ENCODE measurements at places on chromosomes 12 and 14. TPM values are rescaled to one million over a fixed set of nuclear protein-coding genes. Genes with fewer than 3 reads are reported as not detected.
A peak's percentile ranks its signal among the peaks of the same experiment; 100 is the strongest.

- DNase-seq: peak; percentile 33
- peaks cover 47% of the 10 kb centered on the region for H3K27me3 ChIP-seq
- peaks cover 15% of the 10 kb centered on the region for H3K4me1 ChIP-seq
- H3K4me3 ChIP-seq: peak overlapping the region; percentile 49
- no peak overlapping the region for H3K27ac ChIP-seq
- H3K36me3 ChIP-seq: no peaks in the 10 kb centered on the region
Observed at GRCh38 chr14:38208618-38209562, 1.2 kb downstream of the SSTR1 start.

- H3K27me3 ChIP-seq: no peaks in the 10 kb centered on the region
- peak overlapping the region; percentile 38 for H3K27ac ChIP-seq
- H3K36me3 ChIP-seq: no peaks in the 10 kb centered on the region
- DNase-seq: peak; percentile 67
- peaks cover 22% of the 10 kb centered on the region for H3K4me1 ChIP-seq
Observed at GRCh38 chr12:6052940-6053329, 71.5 kb downstream of the VWF start.

Gene NPC2
- total RNA-seq: 134 TPM

Gene CLEC6A
- not detected for total RNA-seq

GRCh38 chr14:66636240-66636639 is 128.3 kb downstream of the GPHN start:
- H3K36me3 ChIP-seq: no peaks in the 10 kb centered on the region
- H3K4me1 ChIP-seq: no peaks in the 10 kb centered on the region
- no peak for DNase-seq

- no peaks in the 10 kb centered on the region for H3K36me3 ChIP-seq
- H3K4me1 ChIP-seq: peaks cover 14% of the 10 kb centered on the region
- peak overlapping the region; percentile 68 for H3K27ac ChIP-seq
- peak; percentile 23 for DNase-seq
- no peak overlapping the region for H3K4me3 ChIP-seq
- no peaks in the 10 kb centered on the region for H3K27me3 ChIP-seq
Observed at GRCh38 chr12:99131751-99132199, 486.7 kb downstream of the APAF1 start.

GRCh38 chr14:89524990-89525667 is 108.1 kb upstream of the FOXN3 start:
- no peak overlapping the region for H3K4me3 ChIP-seq
- no peaks in the 10 kb centered on the region for H3K27me3 ChIP-seq
- H3K36me3 ChIP-seq: no peaks in the 10 kb centered on the region
- H3K4me1 ChIP-seq: no peaks in the 10 kb centered on the region
- no peak for DNase-seq

DNA sequence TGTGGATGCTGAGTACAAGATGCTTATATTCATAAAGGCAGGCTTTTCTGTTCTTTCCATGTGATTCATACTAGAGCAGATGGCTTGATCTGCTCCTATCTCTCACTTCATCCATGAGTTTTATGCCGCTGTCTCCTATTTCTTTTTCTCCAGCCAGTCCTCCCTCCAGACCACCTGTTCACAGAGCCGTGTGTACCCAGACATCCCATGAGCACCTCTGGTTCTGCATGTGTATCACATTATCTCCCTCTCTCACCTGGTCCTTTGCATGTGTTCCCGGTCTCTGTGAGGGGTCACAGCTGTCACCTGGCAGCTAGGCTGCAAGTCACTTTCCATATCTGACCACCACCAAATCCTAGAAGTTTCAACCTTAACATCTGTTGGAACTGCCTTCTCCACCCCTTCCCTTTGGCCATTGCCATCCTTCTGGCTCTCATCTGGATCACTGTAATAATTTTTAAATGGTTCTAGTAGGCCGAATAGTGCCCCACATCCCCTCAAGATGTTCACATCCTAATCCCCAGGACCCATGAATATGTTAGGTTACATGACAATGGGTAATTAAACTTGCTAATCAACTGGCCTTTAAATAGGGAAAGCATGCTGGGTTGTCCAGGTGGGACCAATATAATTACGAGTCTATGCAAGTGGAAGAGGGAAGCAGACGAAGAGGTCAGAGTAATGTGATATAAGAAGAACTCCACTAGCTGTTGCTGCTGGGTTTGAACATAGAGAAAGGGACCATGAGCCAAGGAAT is 168.1 kb downstream of the SNAPC1 start:
- peaks cover 31% of the 10 kb centered on the region for H3K4me1 ChIP-seq
- H3K4me3 ChIP-seq: no peak overlapping the region
- H3K27me3 ChIP-seq: no peaks in the 10 kb centered on the region
- DNase-seq: no peak
- no peak overlapping the region for H3K27ac ChIP-seq

DNA sequence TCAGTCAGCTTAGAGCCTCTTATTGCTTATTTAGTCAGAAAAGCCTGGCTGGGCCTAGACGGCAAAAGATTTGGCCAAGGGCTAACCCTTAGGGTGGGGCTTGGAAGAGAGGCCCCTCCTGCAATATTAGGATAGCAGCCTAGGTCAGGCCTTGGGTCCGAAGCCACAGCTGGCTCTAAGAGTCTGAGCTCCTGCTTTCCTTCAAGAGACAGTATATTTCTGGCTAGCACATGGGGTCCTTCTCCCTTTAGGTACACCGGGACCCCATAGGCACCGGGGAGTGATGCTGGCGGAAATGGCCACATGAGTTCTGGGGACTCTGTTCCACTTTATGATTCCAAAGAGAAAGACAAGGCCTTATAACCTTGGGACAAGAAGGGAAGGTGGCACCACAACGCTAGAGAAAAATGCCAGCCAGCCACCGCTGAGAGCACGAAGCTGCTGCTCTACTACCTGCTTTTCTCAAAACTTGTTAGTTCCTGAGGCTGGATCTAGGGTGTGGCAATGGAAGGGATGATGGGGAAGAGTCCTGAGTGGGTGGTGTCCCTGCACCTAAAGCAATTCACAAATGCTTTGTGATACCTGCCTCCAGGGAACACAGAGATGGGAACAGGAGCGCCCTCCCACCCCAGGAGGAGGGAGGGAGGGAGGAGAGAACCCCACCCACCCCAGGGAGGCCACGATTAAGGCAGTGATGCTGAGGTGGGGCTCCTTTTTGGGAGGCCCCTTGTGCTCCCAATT is 3.1 kb upstream of the AVIL start:
- H3K36me3 ChIP-seq: peaks cover 53% of the 10 kb centered on the region
- H3K4me3 ChIP-seq: no peak overlapping the region
- DNase-seq: no peak
- no peak overlapping the region for H3K27ac ChIP-seq
- no peaks in the 10 kb centered on the region for H3K4me1 ChIP-seq

- H3K4me3 ChIP-seq: no peak overlapping the region
- H3K27ac ChIP-seq: no peak overlapping the region
- H3K36me3 ChIP-seq: no peaks in the 10 kb centered on the region
- peaks cover 4% of the 10 kb centered on the region for H3K27me3 ChIP-seq
- H3K4me1 ChIP-seq: no peaks in the 10 kb centered on the region
Observed at GRCh38 chr12:56932146-56932545, 2.1 kb downstream of the SDR9C7 start.

- peaks cover 18% of the 10 kb centered on the region for H3K4me1 ChIP-seq
- no peak overlapping the region for H3K27ac ChIP-seq
- DNase-seq: no peak
- H3K36me3 ChIP-seq: no peaks in the 10 kb centered on the region
- no peak overlapping the region for H3K4me3 ChIP-seq
- peaks cover 17% of the 10 kb centered on the region for H3K27me3 ChIP-seq
Observed at GRCh38 chr12:1929241-1929984, 11.0 kb upstream of the CACNA2D4 start.

- no peak overlapping the region for H3K27ac ChIP-seq
- H3K4me1 ChIP-seq: no peaks in the 10 kb centered on the region
- no peak overlapping the region for H3K4me3 ChIP-seq
- H3K27me3 ChIP-seq: no peaks in the 10 kb centered on the region
- no peaks in the 10 kb centered on the region for H3K36me3 ChIP-seq
Observed at GRCh38 chr14:69895109-69895508, 15.9 kb downstream of the SMOC1 start.

Gene PLCZ1
- total RNA-seq: not detected

DNA sequence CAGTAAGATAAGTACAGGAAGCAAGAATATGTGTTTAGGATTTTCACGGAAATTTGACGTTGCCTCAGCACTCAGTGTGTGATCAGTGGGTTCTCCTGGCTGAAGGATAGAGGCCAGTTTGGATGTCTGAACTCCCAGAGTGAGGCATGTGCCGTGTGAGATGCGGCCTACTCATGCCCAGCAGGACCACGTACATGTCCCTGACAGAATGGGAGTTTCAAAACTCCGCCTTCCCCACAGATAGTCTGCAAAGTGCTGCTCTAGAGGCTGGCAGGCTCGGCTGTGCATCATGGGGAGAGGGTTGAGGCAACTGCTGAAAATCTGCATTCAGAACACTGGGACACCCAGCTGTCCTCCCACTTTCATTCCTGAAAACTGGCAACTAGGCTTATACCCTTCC is 58.3 kb downstream of the NINJ2 start:
- no peaks in the 10 kb centered on the region for H3K36me3 ChIP-seq
- no peak overlapping the region for H3K4me3 ChIP-seq
- H3K27ac ChIP-seq: no peak overlapping the region
- no peaks in the 10 kb centered on the region for H3K27me3 ChIP-seq
- H3K4me1 ChIP-seq: peaks cover 1% of the 10 kb centered on the region

Gene KLRF2
- total RNA-seq: not detected

DNA sequence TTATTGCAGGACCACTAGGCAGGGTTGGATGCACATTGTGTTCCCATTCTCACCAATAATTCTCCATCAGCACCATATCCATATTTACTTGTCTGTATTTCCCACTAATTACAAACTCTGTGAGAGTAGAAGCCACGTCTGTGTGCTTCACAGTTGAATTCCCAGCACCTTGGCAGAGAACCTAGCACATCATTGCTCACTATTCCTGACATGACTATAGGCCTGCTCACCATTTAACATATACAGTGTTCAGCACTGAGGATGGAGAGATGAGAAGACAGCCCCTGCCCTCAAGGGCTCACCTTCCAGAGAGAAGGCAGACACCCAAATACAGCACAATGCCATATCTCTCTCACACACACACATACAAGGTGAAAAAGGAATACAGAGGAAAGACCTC is 5.0 kb downstream of the DAD1 start:
- no peak for DNase-seq
- no peaks in the 10 kb centered on the region for H3K27me3 ChIP-seq
- no peaks in the 10 kb centered on the region for H3K36me3 ChIP-seq
- no peak overlapping the region for H3K4me3 ChIP-seq
- H3K27ac ChIP-seq: no peak overlapping the region
- peaks cover 15% of the 10 kb centered on the region for H3K4me1 ChIP-seq

DNA sequence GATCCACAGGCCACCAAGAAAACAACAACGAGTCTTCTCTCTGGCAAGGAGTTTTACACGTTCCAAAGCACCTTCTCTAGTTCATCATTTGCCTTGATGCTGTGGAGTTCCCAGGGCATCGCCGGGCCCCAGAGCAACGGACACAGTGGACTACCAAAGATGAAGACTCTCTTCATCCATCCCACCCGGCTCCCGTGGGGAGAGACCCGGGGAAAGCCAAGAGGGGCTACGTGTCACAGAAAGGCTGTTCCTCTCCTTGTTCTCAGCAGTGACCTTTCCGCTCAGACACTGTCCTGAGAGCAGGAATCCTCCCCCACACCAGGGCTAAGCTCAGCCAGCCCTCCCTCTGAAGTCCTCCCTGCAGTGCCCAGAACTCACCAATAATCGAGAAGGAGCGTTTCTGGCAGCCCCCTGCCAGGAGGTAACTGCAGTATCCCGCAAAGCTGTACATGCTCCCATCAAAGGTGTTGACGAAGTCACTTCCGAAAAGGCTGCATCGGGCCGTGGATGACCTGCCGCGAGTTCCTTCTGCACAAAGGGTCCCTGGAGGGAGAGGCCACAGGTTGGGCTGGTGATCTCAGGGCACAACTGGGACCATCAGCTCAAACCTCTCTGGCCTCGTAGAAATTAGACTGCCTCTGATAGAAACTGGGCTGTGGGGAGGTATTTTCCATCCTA is 3.5 kb downstream of the VWF start:
- no peaks in the 10 kb centered on the region for H3K27me3 ChIP-seq
- H3K4me3 ChIP-seq: no peak overlapping the region
- DNase-seq: no peak
- H3K36me3 ChIP-seq: no peaks in the 10 kb centered on the region

DNA sequence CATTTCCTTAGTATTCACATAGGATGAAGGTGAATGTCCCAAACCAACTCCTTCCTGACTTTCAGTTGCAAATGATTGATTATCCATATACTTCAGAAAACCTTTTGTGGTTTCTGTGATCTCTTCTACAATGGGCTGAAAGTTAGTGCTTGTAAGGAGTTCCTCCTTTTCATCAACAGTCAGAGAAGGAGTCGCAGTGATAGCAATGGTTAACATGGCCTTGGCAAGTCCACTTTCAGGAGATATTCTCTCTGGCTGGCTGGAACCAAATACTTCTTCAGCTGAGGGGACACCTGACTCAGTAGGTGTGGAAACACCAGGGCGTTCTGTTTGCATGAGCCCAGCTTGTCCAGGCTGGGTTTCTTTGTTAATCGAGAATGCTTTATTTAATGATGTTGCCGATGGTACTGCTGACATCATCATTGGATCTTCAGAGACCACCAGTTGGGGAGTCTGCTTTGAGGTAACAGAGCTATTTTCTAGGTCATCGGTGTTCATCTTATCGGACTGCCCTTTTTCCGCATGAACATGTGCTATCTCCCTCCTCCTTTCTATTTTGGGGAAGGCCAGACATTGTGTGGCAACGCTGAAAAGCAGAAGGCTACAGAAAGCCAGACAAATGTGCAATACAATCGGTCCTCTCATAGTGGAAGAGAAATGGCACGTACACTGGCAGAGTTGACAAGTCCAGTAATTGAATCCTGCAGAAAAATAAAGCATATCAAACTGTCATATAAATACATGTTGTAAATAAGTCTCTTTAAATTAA is 13.1 kb downstream of the ARMH4 start:
- H3K36me3 ChIP-seq: no peaks in the 10 kb centered on the region
- peaks cover 3% of the 10 kb centered on the region for H3K4me1 ChIP-seq
- H3K27ac ChIP-seq: no peak overlapping the region
- DNase-seq: no peak

Gene SLC6A15
- total RNA-seq: 14.0 TPM

GRCh38 chr12:116353958-116354357 is 76.5 kb upstream of the MED13L start:
- H3K36me3 ChIP-seq: no peaks in the 10 kb centered on the region
- no peak overlapping the region for H3K4me3 ChIP-seq
- no peak overlapping the region for H3K27ac ChIP-seq
- DNase-seq: no peak
- peaks cover 6% of the 10 kb centered on the region for H3K4me1 ChIP-seq
- no peaks in the 10 kb centered on the region for H3K27me3 ChIP-seq

DNA sequence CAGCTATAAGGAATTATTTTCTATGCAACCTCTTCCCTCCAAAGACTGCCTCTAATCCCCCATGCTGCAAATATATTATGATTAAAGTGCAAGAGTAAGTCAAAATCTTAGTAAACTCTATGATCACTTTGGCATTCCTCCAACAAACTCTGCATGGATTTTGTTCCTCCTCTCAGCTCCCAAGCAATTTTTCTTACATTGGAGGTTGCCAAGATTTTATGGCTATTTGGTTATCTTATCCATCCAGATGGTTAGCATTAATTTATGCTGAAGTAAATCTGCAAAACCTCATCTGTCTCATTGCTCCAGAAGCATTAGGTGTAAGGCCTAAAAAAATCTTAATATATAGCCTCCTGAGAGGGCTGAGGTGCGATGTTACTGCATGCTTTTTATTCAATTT is 228.1 kb downstream of the CHST11 start:
- peaks cover 8% of the 10 kb centered on the region for H3K4me1 ChIP-seq
- no peak overlapping the region for H3K4me3 ChIP-seq
- no peaks in the 10 kb centered on the region for H3K36me3 ChIP-seq
- peak; percentile 87 for DNase-seq
- H3K27me3 ChIP-seq: no peaks in the 10 kb centered on the region
- H3K27ac ChIP-seq: no peak overlapping the region

- no peak overlapping the region for H3K4me3 ChIP-seq
- H3K4me1 ChIP-seq: peaks cover 5% of the 10 kb centered on the region
- H3K27ac ChIP-seq: no peak overlapping the region
- DNase-seq: peak; percentile 9
Observed at GRCh38 chr12:94768398-94769046, 118.2 kb upstream of the TMCC3 start.

Data from astrocyte (in vitro differentiated cells and primary cell).